ENCODE measurements at places on chromosomes 16 and 17.

DNA sequence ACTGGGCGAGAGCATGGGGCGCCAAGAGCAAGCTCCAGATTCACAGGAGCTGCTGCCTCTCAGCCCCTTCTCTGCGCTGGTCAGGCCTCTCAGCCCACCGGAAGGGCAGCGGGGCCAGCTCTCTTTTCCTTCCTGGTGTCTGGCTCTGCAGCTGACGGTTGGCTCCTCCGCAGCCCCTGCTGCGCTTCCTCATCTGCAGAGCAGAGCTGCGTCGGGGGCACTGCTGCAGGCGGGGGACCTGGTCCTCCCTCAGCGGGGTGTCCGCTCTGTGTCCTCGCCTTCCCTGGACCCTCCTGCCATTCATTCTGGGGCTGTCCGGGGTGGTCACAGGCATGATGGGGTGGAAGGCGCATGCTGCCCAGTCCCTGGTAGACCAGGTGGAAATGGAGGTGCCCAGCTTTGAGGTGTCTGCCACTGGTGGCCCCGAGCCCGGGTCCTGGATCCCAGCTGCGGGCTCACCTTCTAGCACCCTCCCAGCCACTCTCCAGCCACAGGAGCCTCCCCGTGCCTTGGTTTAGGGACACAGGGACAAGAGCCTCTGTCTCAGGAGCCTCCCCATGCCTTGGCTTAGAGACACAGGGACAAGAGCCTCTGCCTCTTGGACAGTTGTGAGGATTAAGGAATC, 84.8 kb downstream of the IRF8 start:
- no peak for DNase-seq

GRCh38 chr17:44794851-44795413, 35.2 kb downstream of the GJC1 start:
- no peak for DNase-seq

DNA sequence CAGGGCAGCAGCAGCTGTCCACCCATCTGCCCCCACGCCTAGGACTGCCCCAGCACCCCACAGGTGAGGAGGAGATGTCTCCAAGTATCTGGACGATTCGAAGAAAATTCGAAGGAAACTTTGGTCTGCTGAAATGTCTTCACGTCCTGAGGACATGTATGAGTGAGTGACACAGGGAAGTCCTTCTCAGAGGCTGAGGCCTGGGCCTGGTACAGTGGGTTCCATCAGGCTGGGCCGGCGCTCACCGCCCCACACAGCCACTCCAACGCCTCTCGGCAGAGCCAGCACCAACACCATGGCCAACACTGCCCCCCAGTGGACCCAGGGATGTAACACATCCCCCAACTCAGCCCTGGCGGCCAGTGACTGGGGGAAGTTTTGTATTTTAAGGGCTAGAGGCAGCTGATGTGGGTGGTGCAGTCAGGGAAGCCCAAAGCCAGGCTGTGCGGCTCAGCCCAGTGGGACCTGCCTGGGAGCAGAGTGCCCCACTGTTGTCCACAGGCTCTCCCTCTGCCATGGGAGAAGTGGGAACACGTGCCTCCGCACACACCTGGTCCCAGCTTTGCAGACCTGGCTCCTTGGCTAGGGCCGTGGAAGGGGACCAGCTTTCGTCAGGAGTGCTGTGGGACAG, 55.8 kb upstream of the FASN start:
- peak; percentile 93 for DNase-seq

GRCh38 chr17:77675411-77675810, 283.1 kb upstream of the TNRC6C start:
- no peak for DNase-seq

DNA sequence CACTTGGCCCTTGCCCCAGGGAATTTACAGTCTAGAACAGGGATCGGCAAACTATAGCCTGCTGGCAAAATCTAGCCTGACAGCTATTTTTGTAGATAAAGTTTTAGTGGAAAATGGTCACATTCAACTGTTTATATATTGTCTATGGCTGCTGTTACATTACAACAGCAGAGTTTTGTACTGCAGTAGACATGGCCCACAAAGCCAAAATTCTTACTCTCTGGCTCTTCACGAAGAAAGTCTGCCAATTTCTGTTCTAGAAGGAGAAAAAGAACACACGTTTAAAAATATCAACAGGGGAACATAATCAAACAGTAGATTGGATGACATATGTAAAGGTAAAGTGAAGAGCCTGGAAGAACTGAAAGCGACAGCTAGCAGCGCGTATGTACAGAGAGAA, 33.2 kb upstream of the CCDC182 start:
- DNase-seq: no peak

GRCh38 chr17:27807567-27808470, 7.5 kb upstream of the NOS2 start:
- peak; percentile 75 for DNase-seq

DNA sequence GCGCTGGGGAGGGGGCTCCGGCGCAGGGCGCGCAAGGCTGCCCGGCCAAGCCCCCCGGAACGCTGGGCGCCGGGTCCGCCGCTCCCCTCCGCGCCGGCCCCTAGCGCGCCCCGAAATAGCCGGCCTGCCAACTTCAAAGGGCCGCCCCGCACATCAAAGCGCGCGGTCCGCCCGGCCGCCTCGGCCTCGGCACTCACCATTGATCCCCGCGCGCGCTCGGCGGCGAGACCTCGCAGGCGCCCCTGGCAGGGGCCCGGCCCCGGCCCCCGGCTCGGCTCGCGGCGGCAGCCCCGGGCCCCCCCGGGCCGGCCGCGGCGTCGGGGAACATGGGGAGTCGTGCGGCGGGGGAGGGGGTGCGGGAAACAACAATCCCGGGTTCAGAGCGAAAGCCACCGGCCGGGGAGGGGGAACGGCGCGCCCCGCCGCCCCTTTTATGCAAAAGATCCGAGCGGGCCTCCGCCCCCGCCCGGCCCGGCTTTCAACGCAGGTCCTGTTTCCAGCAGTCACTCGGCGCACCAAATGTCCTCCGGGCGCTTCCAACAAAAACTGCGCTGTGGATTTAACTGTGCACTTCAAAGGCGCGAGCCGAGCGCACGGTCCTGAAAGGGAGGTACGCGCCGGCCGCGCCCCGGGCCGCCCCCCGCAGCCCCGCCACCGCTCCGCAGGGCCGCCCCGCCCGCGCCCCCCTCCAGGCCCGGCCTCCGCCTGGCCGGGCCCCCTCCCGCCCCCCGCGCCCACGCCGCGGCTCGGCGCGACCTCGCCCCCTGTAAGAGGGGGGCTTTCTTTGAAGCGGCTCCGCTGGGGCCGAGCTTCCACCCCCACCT, 608 bp downstream of the AXIN2 start:
- DNase-seq: peak; percentile 72

- no peak for DNase-seq
Observed at GRCh38 chr17:42535155-42536047, 640 bp upstream of the NAGLU start.

DNA sequence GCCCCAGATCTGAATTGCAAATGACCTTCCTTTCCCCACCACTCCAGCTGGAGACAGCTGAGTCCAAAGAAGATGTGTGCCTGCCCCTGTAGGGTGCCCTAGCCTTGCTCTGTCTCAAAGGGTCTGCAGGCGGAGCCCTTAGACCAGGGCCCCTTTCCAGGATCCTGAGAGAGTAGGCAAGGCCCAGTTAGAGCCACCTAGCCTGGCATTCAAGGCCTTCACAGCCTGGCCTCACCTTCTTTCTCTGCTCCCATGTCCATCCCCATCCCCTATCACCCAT, 66.6 kb upstream of the LHX1 start:
- no peak for DNase-seq

GRCh38 chr16:89052191-89052889, 41.3 kb upstream of the ACSF3 start:
- no peak for DNase-seq

DNA sequence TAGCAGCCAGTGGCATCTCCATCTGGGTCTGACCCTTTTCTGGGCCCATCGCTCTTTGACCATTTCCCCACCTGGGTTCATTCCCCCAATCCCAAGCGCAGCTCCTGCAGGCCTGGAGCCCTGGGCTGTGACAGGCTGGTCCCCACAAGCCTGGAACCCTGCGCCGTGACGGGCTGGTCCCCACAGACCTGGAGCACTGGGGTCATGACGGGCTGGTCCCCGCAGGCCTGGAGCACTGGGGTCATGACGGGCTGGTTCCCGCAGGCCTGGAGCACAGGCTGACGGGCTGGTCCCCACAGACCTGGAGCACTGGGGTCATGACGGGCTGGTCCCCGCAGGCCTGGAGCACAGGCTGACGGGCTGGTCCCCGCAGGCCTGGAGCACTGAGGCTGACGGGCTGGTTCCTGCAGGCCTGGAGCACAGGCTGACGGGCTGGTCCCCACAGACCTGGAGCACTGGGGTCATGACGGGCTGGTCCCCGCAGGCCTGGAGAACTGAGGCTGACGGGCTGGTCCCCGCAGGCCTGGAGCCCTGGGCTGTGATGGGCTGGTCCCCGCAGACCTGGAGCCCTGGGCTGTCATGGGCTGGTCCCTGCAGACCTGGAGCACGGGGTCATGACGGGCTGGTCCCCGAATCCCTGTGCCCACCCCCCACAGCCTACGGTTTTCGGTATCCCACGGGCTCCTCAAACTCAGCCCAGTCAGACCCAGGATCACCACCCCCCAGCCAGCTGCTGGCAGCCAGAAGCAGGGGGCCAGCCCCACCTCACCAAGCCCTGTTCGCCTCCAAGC, 16.6 kb downstream of the TMC6 start:
- DNase-seq: no peak

- DNase-seq: no peak
Observed at GRCh38 chr16:54944002-54944401, 13.3 kb downstream of the IRX5 start.

DNA sequence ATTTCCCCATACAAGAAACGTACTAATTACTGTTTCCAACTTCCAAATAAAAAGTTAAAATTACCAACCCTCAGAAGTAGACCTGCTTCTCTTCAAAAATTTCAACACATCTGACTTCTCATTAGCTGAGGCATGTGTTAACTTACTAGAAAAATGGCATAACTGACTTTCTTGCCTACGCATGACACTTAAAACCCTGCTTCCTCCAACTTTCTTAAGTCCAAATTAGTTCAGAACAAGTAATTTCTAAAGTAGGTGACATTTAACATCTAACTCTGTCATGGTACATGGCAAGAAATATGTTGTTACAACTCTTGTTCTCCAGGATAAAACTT, 6.7 kb downstream of the USP7 start:
- no peak for DNase-seq

GRCh38 chr17:4596636-4597380, 12.5 kb downstream of the SMTNL2 start:
- no peak for DNase-seq

DNA sequence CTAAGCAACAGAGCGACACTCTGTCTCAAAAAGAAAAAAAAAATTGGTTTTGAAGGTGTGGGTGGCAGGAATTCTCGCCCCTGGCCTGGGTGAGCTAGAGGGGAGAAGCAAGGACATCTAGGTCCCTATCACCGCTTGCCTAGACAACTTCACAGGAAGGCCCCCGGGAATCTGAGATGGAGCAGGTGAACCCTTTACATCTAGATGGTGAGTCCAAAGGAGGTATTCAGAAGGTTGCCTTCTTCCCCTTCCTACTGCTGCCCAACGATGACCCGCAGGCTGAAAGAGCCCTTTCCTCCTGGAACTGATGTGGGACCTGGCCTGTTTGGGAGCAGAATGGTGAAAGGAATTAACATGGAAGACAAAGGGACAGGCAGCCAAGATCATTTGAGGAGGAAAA, 1.3 kb upstream of the CRYBA1 start:
- no peak for DNase-seq

DNA sequence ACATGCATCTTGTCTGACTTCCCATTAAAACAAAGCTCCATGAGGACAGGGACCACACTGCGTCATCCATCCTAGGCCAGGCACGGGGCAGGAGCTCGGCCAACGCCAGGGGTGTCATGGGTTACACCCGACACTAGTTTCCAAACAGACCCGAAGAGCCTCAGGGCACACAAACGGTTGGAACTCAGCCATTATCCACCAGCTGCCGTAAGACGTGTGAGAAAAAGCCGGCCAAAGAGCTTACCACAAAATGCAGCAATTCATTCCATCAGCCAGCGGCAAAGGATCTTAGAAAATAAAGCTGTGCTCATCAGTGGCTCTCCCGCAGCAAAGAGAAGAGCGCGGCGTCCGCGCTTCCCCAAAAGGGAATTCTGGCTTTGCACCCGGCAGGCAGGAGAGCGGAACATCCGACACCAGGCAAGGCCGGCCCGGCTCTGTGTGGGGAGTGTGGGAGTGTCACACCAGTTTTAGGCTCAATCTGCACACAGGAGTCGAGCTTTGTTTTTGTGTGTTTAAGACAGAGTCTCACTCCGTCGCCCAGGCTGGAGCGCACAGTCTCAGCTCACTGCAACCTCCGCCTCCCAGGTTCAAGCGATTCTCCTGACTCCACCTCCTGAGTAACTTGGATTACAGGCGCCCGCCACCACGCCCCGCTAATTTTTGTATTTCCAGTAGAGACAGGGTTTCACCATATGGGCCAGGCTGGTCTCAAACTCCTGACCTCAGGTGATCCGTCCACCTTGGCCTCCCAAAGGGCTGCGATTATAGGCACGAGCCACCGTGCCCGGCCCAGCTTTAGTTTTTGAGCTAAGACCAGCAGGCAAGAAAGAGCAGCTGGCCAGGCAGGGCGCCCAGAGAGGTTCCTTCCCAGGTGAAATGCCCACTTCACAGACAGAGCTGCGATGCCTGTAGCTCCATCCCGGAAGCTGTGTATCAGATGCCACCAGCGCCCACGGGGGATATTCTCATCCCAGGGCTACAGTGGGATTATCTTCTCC, 1.5 kb downstream of the SLC38A8 start:
- no peak for DNase-seq

DNA sequence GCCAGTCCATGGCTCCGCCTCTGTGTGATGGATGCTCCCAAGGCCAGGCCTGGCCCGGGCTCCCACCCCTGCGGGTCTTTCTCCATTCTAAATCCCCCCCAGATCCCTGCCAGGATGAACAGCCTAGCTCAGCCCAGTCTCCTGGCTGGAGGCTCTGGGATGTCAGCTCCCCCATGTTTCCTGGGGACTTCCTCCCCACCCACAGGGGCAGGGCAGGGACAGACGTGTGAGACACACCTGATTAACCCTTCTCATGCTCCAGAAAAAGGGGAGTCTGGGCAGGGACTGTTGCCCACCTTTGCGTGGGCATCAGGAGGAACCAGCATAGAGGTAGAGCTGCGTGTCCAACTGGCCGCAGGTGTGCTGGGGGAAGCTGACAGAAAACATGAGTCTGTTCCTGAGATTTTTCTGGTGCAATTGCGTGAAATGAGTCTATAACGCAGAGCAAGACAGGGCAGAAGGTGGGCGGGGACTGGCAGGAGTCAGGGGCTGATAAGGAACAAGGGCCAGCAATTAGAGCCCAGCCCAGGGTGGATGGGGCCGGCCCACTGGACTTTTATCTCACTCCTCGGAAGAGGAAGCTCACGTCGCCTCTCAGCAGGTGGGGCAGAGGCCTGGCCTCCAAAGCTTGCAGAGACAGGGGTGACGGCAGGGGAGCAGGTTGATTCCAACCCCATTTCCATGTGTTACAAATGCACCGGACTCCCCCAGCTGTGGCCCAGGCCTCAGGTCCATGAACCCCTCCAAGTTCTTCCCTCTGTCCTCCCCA, 238.2 kb downstream of the RBFOX3 start:
- DNase-seq: no peak

GRCh38 chr16:87619360-87620200, 17.3 kb downstream of the JPH3 start:
- DNase-seq: no peak

- DNase-seq: no peak
Observed at GRCh38 chr17:14790521-14790920, 474.6 kb downstream of the PMP22 start.
